ENCODE measurements at places on chromosomes 1 and 21.
A peak's percentile ranks its signal among the peaks of the same experiment; 100 is the strongest.

DNA sequence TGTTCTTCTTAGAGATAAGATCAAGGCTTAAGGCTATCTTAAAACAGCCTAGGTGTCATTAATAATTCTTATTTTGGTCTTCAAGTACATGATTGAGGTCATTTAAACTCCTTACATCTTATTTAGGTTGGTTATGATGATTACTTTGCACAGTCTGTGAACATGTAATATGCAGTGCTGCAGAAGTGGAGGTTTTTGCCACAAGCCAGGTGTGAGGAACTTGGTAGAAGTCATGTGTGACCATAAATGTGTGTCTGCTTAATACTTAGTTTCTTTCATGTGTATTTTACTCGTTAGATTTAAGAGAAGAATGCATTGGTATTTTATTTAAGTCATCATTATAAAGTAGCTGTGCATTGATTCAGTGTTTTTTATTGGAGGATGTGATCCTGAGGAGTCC lies 10.1 kb downstream of the ATG4C start:
- no peak for DNase-seq

DNA sequence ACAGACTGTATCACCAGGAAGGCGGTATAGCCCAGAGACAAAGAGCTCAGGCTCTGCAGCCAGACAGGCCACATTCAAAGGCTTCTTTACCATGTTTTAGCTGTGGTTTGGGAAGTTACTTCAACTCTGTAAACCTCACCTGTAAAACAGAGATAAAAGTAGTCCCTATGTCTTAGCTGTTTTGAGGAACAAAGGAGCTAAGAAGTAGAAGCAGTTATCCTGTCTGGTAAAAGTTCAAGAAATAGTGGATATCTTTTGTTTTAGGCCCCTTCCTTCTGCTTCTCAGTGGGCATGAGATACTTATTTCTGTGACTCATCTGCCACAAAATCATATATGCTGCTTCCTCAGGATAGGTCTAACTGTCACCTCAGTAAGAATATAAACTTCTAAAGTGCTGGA lies 6.5 kb downstream of the CD34 start:
- DNase-seq, result no peak

DNA sequence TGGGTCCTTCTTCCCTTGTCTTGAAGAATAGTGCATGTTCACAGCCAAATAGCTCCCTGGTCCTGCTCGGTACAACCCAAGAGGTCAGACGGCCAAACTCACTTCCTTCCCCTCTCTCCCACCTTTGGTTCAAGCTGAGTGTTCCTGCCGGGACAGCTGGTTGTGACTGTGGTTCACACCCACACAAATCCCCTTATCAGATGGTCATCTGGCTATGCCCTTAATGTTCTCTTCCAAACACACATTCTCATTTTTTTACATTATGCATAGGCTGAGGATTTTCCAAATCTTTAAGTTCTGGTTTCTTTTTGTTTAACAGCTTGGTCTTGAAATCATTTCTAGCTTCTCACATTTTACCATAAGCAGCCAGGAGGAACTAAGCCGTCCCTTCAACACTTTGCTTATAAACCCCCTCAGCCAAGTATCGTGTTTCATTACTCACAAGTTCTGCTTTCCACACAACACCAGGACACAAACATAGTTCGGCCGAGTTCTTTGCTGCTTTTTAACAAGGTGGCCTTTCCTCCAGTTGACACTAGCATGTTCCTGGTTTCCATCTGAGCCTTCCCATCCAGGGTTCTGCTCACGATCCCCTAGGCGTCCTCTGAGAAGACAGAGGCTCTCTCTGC lies 19.7 kb upstream of the TSPEAR start:
- DNase-seq, result no peak

GRCh38 chr1:44237721-44238457 lies 24.6 kb downstream of the DMAP1 start:
- DNase-seq, result no peak

GRCh38 chr21:19999369-20000272 lies 998.6 kb upstream of the NCAM2 start:
- DNase-seq, result no peak

DNA sequence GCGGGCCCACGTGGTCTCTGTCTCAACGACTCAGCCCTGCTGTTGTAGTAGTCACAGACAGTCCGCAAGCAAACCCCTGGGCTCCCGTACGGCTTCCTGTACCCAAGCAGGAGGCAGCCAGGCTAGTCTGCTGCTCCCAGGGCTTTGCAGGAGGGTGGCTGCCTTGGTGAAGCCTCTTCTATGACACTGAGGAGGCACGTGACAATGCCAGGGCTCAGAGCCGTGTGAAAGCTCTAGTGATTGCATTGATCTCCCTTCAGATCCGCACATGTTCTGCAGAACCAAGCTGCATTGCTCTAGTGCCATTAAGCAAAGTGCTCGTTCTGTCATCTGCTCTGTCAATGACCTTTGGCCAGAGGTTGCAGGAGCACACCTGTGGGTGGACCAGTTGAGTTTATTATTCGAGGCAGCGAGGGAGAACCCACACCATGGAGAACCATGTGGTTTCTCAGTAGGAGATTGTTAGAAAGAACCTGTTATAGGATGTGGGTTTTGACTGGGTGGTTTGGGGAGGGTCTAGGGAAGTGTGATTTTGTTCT lies 18.0 kb downstream of the UMODL1 start:
- DNase-seq, result no peak

GRCh38 chr1:162168261-162168660 lies 98.8 kb downstream of the NOS1AP start:
- DNase-seq, result no peak

DNA sequence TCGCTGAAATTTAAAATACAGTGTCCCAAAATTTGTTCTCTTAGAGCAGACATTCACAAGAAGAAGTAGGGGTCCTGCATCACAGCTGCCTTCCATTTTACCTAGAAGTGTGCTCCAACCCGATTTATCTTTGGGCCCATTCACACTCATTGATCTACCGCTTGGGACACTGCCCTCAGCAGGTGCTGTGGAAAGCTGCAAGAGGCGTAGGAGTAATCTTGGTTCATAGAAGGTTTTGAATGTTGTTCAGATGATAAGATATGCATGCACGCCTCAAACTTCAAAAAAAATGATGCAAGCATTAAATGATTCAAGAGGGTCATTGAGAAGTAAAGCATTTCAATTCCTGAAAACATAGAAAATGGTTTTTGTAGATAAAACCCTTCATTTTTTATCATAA lies 18.6 kb upstream of the C1orf105 start:
- no peak for DNase-seq

- peak; percentile 94 for DNase-seq
Observed at GRCh38 chr1:183267646-183268431, 81.8 kb downstream of the LAMC2 start.

DNA sequence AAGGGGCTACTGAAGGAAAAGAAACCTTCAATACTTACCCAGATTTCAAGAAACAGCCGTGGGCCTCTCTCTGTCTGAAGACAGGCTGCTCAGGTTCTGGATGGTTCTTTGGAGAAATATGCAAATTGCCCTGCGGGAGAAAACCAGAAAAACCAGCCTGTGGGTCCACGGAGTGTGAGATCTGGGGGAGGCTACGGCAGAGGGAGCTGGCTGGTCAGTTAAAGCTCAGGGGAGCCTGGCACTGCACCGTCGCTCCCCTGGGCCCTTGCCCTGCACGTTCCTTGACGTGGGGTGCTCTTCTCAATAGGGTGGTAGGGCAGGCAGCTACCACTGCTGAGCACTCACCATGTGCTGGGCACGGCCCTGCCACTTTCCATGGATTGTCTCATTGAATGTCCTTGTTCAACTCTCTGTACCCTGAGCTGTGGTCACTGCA lies 12.7 kb downstream of the TMCO4 start:
- DNase-seq, result no peak

DNA sequence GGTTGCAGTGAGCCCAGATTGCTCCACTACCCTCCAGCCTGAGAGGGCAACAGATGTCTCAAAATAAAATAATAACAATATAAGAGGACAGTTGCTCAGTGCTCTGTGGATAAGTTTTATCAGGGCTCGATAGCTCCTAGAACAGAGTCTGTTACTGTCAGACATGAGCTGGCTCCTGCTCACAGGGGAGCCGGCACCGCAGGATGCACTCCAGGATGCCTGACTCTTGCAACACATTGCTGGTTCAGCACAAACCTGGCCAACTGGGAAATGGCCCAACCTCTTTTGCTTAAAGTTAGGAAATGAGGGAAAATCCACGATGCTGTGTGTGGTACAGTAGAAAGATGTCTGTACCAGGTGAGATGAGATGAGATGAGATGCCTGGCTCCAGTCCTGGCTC lies 5.8 kb upstream of the CTSE start:
- peak; percentile 4 for DNase-seq

DNA sequence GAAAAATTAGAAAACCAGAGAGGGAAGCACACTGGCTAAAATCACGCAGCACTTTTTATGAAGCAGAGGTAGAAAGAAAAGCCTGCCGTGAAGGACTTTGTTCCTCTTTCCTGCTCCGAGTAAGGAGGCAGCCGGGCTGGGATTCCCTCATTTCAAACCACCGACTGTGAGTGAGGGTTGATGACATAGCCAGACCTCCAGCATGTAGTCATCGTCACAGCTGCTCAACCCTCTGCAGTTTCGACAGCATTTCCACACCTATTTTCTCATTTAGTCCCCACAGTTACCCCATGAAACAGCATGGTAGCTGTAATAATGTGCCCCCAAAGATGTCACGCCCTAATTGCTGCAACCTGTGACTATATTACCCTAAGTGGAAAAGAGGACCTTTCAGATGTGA lies 35.3 kb downstream of the FCRL5 start:
- no peak for DNase-seq

- DNase-seq, result no peak
Observed at GRCh38 chr1:47792779-47793178, 204.4 kb downstream of the TRABD2B start.

DNA sequence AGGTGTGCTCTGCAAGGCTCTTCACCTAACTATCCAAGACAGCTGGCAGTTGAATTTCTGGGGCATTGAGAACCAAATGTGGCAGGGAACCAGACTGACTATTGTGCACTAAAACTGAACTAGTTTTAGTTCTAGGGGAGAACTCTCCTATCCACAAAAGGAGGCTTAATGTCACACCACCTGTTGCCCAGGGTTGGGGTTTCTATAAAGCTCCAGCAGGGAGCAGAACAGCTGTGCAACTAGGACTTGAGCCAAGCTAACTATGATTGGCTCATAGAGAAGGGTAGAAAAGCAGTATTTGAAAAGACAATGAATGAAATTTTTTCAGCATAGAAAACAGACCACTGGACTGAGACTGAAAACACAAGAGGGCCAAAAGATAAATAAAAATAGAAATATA lies 53.3 kb upstream of the FGGY start:
- no peak for DNase-seq

DNA sequence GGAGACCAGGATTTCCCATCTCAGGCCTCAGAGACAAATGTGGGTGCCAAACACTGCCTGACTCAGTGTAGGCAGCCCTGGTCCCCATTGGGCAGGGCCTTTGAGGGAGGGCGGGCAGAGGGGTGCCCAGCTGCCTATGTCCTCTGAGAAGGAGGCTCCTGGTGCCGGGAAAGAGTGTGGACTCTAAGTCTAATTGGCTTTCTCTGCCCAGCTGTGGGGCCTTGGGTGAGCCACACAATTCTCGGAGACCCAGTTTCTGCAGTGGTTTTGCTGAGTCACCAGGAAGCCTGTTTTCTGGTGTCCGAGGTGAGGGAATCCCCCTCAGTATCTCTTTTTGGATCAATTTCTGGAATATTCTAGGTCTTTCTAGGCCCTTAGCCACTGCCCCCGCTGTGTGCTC lies 35.3 kb upstream of the ACTL8 start:
- DNase-seq, result no peak

GRCh38 chr21:33434770-33435360 lies 31.7 kb downstream of the IFNGR2 start:
- peak; percentile 79 for DNase-seq

DNA sequence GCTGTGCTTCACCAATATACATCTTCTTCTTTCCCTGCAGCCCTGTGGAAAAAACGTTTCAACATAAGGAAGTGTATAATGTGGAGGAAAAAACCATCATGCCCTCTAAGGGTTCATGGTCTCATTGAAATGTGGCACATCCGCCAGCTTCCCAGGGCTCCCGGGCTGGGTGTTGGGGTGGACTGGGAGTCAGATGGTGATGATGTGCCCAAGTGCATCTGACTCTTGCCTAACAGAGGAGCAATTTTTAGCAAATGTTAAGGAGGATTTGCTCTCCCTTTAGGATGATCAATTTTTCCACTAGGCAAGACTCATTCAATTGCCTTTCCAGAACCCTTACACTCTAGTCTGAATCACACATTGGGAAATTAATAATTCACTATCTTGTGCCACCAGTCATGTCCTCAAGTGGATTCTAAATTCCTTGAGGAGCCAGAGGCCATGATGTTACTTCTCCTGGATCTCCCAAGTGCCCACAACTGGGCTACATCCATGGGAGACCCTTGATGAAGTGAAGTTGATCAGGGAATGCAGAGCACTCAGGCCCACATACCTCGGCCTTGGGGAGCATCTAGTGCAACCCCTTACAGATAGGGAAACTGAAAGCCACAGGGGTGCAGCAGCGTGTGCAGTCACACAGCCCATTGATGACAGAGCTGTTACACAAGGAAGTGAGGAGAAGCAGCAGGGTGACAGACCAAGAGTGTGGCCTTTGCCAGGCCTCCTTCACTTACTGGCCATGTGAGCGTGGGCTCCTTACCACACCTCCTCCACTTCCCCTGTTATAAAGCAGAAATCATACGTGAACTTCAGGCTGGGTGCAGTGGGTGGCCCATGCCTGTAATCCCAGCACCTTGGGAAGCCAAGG lies 100.0 kb upstream of the SLC44A3 start:
- no peak for DNase-seq

- DNase-seq, result no peak
Observed at GRCh38 chr1:174110053-174110452, 49.3 kb upstream of the RABGAP1L start.

- no peak for DNase-seq
Observed at GRCh38 chr1:96845464-96845863, 123.9 kb downstream of the PTBP2 start.

GRCh38 chr1:212529211-212529741 lies 79.3 kb upstream of the ATF3 start:
- peak; percentile 34 for DNase-seq

GRCh38 chr1:204409123-204409522 lies 2.5 kb downstream of the PPP1R15B start:
- DNase-seq, result no peak

GRCh38 chr1:46394108-46394871 lies at the start of gene FAAH:
FAAH (plus strand) TSS chr1:46394317; CDS start chr1:46394349, 32 bp downstream.
- DNase-seq, result no peak

DNA sequence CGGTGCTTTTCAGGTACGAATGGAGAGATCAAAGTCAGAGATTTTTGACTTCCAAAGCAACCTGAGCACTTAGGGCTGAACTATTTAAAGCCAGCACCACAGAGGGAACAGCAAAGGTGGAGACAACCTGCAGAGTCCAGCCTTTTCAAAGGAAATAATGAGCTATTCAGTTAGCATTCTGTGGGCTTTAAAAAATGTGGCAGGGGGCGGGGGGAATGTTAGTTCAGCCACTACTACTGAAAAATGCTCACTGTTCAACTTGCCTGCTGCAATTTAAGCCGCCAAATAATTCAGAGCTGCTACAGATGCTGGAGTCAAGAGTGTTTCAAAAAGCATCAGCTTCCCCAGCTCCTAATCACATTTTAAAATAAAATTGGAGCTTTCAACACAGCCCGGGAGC lies 473.3 kb upstream of the PLXNA2 start:
- DNase-seq, result no peak

GRCh38 chr1:30300669-30301068 lies 422.7 kb downstream of the MATN1 start:
- no peak for DNase-seq
